Smooth muscle cell of trachea (primary cell): ENCODE measurements at places on chromosomes 6 and 20. TPM values are rescaled to one million over a fixed set of nuclear protein-coding genes. Genes with fewer than 3 reads are reported as not detected.

IL17F gene
- not detected in 2 replicates for total RNA-seq

MYLK2 gene
- total RNA-seq = not detected in 2 replicates

STMN3 gene
- total RNA-seq = 27.2 and 36.7 TPM in 2 replicates

NT5E gene
- total RNA-seq = 428 and 588 TPM in 2 replicates

MYLK4 gene
- 0.44 and 0.50 TPM in 2 replicates for total RNA-seq

SMAP1 gene
- 20.0 and 20.8 TPM in 2 replicates for total RNA-seq

CD164 gene
- 227 and 237 TPM in 2 replicates for total RNA-seq

MYCT1 gene
- total RNA-seq = 0.44 TPM in 1 of 2 replicates, not detected in the other

HLA-DRA gene
- 0.15 and 0.17 TPM in 2 replicates for total RNA-seq

SPDEF gene
- 0.15 TPM in 1 of 2 replicates, not detected in the other for total RNA-seq

SAYSD1 gene
- total RNA-seq = 14.2 and 15.1 TPM in 2 replicates

SNAP25 gene
- total RNA-seq = 9.6 and 19.5 TPM in 2 replicates
